ENCODE measurements at places on chromosomes 11 and 22.
A peak's percentile ranks its signal among the peaks of the same experiment; 100 is the strongest.

- no peak for DNase-seq
Observed at GRCh38 chr22:31039393-31039792, 41.7 kb upstream of the SMTN start.

DNA sequence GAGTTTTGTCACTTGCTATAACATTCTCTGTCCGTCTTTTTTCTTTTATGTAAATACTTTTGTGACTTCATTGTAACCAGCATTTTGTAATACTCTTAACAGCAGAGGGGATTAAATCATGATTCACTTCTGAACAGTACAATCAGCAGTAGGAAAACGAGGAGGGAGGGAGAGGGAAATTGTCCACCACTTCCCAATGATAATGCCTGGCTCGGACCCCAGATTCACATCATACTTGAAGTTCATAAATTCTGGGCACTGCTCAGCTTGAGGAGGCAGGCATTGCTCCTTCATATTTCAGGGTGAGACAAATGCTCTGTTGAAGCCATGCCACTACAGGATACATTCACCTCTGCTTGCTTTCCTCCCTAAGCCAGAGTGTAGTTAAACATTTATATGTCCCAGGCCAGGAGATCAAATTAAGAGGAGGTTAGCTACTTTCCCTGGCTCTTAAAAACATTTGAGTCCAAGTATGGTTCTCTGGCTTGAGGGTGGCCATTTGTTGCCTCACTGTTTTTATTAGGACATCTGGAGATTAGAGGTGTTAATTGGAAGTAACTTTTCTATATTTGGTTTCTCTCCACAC, 129.0 kb upstream of the LDLRAD3 start:
- no peak for DNase-seq

GRCh38 chr11:133834682-133835592, 10.4 kb downstream of the SPATA19 start:
- peak; percentile 75 for DNase-seq

- DNase-seq, result no peak
Observed at GRCh38 chr11:123104697-123105096, 42.8 kb upstream of the HSPA8 start.

DNA sequence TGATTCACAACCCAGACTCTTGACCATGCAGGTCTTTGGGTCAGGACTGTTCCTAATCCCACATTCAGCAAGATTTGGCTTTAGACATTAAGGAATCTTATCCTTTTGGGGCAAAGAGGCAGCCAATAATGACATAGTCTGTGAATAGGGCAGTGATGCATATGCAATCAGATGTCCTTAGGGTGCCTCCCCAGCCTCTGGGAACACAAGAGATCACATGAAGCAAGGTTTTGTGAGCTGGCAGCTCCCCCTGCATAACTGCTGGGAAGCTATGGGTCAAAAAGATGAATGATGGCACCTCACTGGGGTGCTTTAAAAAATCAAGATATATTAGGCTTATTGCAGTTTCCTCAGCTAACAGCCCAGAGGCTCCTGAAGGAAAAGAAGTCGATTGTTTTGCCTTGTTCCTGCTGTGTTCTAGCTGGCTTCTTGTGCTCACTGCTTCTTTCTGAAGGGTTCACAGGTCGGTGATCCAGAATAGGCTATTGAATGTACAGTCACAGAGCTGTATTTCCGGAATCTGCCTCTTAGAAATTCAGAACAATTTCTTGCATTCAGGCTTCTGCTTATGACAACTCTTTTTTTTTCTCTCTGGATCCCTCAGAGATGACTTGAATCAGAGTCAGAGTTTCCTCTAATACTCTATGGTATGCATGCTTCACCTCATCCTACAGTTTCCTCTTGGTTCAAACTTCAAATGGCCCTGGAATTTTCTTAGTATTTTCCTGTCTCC, 31.7 kb downstream of the INSC start:
- no peak for DNase-seq

GRCh38 chr11:119323532-119324033, 6.7 kb upstream of the MCAM start:
- peak; percentile 82 for DNase-seq

DNA sequence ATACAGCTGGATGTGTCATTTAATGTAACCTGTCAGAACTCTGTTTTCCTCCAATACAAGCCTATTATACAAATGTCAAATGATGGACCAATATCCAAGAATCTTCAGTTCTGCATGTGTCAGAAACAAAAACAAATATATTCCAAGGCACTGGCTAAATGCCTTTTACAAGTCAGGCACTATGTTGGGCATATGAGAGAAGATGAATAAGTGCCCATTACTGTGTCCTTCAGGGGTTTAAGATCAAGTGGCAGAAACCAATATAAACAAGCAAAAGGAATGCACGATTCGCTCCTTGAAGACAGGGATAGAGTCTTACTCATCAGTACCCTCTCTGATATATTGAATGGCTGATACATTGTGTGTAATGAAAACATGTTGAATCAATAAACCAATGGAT, 254.4 kb downstream of the TTC28 start:
- no peak for DNase-seq

DNA sequence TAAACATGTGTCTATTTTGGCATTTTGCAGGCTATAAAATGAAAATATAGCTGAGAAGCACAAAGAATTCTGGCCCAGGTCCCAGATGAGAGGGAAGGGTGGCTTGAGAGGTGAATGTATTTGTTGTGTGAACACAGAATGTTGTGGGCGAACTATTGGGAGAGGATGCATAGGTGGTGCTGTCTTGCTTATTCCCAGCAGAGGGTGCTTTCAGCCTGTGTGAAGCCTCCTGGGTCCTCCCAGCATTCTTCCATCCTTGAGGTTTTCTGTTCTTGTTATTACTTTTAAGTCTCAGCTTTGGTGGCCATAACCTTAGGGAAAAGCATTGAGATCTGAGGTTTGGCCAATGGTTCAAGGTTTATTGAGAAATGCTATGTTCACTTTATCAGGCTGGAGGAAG, 108.7 kb upstream of the SNX19 start:
- peak; percentile 44 for DNase-seq

- DNase-seq, result no peak
Observed at GRCh38 chr11:36147491-36147890, 141.7 kb downstream of the COMMD9 start.

Data from Caco-2 (cell line).